Gastrocnemius medialis (tissue), 4 donors: ENCODE measurements at places on chromosomes 3 and 15. TPM values are rescaled to one million over a fixed set of nuclear protein-coding genes. Genes with fewer than 3 reads are reported as not detected.

DNA sequence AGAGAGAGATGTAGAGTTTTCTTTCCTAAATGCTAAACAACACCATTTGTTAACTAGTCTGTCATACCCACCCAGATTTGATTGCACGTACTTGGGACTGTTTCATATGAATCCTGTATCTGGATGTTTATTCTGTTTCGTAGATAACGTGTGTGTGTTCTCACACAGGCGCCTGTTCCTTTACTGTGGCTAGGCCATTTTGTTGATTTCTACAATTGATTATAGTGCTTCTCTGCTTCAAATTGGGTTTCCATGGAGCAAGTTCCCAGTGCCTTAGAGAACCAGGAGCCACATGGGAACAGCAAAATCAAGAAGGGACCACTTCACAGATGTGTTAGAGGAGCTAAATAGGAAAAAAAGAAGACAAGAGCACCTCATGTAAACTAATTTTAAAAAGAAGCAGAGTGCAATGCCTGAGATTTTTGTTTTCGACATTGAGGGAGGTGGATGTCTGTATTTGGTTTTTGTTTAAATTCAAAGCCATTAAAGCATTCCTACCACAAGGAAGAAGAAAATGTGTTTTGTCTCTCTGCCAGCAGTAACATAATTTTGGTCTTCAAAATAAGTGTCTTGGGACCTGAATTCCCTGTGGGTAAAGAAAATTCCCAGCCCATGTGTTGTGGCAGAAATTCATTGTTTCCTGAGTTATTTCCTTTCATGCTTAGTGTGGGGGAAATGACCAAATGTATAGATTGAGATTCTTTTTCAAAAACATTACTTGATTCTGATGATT is 424.0 kb upstream of the C2CD4B start:
- no peak for DNase-seq

DNA sequence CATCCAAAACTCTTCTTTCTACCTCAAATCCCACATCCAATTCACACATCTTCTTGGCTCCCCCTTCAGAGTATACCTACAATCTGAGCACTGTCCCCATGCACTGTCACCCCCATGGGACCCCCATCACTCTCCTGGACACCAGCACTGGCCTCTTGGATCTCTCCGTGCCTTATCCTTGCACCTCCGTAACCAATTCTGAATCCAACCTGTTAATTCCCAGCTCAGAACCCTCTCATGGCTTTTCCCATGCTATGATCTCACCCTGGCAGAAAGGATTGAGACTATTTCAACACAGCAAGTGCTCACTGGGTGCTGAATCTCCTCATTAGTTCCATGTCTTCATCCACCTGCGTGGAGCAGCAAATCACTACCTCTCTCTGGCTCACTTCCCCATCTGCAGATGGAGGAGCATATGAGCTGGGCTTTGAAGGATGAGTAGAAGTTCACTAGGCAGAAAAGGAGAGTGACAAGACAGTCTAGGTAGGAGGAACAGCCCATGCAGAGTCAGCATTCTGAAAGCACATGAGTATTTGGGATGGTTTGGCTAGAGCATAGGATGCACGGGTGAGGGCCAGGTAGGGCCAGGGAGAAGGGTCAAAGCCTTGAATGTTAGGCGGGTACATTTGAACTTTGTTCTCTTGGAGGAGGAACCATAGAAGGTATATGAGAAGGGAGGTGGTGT is 48.7 kb downstream of the SLC6A6 start:
- no peak for DNase-seq

DNA sequence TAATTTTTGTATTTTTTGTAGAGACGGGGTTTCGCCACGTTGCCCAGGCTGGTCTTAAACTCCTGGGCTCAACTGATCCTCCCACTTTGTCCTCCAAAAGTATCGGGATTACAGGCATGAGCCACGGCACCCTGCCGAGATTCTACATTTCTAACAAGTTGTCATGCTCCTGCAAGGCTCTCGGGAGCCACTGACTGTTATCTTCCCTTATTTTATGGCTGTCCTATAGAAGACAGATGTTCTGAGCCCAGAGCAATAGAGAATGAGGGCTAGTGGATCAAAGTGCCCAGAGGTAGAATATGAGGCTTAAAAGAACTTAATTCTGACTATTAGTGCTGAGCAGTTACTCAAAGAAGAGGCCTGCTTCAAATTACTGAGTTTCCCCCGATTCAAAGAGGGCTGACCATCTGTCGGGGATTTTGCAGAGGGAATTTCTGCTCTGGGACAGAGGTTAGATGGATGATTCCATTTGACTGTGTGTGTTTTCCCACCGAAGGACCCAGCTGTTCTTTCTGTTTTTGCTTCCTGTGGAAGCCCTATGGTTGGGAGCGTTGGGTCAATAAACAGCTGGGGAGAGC is 39.5 kb downstream of the ITPR1 start:
- no peak for DNase-seq

DNA sequence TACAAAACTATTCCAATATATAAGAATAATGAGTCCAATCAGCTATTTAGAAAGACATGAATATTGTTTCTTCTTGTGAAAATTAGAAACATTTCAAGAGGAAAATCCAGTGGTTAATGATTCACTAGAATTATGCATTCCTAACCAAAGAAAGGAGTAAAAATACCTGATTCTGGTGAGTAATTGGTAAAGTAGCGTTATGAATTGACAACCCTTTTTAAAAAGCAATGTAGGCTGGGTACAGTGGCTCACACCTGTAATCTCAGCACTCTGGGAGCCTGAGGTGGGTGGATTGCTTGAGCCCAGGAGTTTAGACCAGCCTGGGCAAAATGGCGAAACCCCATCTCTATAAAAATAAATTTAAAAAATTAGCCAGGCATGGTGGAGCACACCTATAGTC is 43.3 kb downstream of the TOPAZ1 start:
- DNase-seq: no peak

- DNase-seq: peak; percentile 16
Observed at GRCh38 chr3:107523539-107524325, 970 bp downstream of the BBX start.

- no peak for DNase-seq
Observed at GRCh38 chr3:167456157-167456799, 17.6 kb downstream of the SERPINI2 start.

DNA sequence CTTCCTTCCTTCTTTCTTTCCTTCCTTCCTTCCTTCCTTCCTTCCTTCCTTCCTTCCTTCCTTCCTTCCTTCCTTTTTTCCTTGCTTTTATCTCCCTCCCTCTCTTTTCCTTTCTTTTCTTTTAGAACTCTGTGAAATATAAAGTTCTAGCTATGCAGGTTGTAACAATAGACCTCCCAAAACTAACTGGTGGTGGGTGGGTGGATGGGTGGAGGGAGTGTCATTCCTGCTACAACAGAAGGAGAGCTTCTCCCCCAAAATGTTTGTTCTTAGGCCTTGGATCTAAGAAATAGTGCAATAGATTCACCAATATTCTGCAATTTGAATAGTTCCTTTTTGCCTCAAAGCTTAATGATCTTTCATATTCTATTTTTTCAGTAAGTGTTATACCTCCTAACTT is 215.9 kb downstream of the GAP43 start:
- DNase-seq: no peak

GRCh38 chr3:47161983-47162696 is 1.8 kb downstream of the SETD2 start:
- DNase-seq: no peak

DNA sequence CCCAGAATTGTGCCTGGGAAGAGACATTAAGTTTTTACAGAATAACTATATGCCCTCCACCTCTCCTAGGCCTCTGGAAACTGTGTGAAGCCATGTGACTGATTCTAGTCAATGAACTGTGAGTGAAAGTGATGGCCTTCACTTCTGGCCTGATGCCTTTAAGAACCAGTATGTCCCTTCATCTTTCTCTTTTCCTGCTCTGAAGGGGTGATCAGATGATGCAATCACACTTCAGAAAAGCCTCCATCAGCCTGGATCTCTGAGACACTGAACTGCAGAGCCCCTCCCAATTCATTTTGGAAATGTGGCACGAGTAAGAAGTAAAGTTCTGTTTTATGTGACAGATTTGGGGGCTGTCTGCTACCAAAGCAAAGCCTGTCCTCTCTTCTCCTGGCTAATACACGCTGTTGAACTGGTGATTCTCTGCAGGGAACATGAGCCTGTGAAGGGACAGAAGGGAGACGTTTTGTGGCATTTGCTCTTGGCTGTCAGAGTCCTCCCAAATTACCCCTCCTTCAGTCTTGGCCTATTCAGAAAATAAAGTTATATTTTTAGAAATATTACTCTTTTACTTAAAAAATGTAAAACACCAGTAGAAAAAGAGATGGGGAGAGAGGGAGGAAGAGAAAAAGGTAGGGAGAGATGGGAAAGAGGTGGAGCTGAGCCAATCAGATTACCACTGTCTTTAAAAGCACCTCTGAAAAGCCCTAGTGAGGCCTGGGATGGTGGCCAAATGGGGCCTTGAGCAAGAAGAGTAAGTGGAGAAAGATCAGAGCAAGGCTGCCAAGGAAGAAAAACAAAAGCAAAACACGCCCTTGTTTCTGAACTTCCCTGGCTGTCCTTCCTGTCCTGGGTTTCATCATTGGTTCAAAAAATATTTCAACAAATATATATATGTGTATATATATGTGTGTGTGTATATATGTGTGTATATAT is 40.9 kb upstream of the RYK start:
- DNase-seq: peak; percentile 92

DNA sequence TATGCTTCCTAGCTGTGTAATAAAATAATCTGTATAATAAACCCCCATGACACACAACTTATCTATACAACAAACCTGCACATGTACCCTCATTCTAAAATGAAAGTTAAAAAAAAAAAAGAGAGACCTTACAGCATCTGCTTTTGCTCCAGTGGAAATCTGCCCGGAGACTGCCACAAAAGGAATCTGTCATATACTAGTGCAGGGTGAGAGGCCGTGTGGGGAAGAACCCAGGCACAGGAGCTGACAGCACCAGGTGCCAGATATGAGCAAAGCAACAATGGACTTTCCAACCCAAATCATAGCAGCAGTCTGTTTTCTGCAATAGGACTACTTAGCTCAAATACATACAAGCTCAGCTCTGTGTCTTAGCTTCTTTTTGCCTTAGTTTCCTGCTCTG is 346.5 kb downstream of the ROBO1 start:
- no peak for DNase-seq

GRCh38 chr15:61537337-61537736 is 308.2 kb upstream of the RORA start:
- no peak for DNase-seq

DNA sequence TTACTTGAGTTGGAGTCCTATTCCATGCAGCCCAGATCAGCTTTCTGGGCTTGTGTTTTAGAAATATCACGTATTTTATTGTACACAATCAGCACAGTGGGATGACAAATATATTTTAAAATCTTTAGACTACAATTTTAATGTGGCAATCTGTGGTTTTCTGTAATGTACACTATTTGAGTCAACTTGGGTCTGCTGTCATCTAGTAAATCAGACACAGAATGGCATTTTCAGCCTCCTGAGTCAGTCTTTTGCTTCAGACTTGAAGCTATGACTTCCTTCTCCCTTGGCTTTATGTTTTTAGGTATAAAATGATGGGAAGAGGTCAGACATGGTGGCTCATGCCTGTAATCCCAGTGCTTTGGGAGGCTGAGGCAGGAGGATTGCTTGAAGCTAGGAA is 232.1 kb downstream of the NECTIN3 start:
- DNase-seq: no peak

DNA sequence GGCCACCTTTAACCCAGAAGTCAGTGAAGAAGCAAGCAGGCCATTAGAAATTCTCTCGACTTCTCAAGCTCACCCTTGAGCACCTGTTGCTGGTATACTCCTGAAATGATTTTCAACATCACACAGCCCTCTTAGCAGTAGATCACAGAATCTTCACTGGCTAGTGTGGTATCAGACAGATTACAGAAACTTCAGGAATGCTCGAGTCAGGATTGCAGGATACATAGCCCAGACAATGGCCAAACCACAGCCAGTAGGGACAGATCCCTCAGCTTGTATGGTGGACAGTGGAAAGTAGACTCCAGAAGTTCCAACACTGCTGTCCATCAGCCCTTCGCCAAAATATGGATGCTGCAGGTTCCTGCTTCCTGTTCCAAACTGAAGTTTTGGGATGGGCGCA is 4.5 kb upstream of the KLHL40 start:
- DNase-seq: no peak

DNA sequence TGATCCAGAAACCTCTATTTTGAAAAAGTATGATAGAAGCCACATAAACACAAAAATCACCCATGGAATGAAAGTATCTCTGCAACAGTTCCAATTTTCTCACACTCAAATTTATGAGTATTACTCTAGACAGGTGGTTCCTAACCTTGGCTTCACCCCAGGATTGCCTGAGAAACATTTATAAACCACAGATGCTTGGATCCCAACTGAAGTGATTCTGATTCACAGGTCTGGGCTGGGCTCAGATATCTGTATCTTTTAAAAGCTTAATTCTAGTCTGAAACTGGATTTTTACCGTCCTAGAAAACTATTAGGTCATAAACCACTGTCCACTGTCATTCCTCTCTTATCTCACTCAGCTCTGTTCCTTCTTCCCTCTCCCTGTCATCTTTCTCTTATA is 7.4 kb upstream of the SST start:
- DNase-seq: no peak

MAPKAPK3 gene
- 466 TPM for total RNA-seq

FBLN2 gene
- total RNA-seq: 28.9 TPM

TRPM1 gene
- not detected for total RNA-seq
